ENCODE measurements at places on chromosomes 1 and 21. TPM values are rescaled to one million over a fixed set of nuclear protein-coding genes. Genes with fewer than 3 reads are reported as not detected.

DNA sequence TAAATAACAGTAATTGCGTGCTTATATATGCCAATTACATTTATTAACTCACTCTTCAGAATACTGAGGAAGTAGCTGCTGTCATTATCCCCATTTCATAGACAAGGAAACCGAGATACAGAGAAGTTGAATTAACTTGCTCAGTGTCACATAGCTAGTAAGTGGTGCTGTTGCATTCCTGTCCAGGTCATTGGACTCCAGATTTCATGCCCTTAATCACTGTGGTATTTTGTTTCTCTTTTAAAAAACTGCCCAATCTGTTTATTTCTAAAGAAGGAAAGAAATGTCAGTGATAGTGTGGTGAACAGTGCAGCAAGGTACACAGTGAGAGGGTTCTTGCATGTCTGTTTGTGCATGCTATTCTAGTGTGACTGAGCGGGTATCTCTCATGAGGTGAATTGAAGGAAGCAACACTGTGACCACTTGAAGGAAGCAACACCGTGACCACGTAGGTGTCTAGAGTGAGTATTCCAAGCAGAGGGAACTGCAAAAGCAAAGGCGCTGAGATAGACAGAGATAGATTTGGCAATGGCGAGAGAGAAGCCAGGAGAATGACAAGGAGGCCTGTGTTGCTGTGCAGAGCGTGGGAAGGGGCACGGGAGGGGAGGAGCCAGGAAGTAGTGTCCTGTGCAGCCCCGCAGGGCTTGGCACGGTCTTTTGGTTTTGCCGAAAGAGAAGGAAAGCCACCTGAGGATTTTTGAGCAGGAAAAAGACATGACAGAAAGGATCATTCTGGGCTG lies 95.9 kb downstream of the CAMTA1 start:
- no peaks in the 10 kb centered on the region for H3K27me3 ChIP-seq
- H3K27ac ChIP-seq = no peak overlapping the region
- H3K36me3 ChIP-seq = peaks cover 2% of the 10 kb centered on the region

DNA sequence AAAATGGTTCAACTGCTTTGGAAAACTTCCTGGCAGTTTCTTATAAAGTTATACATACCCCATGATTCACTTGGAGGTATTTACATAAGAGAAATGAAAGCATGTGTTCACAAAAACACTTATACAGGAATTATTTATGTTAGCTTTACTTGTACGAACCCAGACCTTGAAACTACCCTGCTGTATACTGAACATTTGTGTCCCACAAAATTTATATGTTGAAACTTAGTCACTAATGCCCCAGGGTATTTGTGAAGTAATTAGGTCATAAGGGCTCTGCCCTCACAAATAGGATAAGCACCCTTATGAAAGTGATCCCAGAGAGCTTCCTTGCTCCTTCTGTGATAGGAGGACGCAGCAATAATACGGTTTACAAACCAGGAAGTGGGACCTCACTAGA lies 42.7 kb upstream of the B3GALT2 start:
- no peaks in the 10 kb centered on the region for H3K27me3 ChIP-seq
- no peak for DNase-seq
- no peak overlapping the region for H3K4me3 ChIP-seq
- no peaks in the 10 kb centered on the region for H3K4me1 ChIP-seq
- H3K36me3 ChIP-seq = peaks cover 24% of the 10 kb centered on the region

- H3K36me3 ChIP-seq = no peaks in the 10 kb centered on the region
- peak overlapping the region; percentile 91 for H3K27ac ChIP-seq
- no peak overlapping the region for H3K4me3 ChIP-seq
- peaks cover 29% of the 10 kb centered on the region for H3K4me1 ChIP-seq
- peaks cover 3% of the 10 kb centered on the region for H3K27me3 ChIP-seq
Measured at GRCh38 chr1:16115468-16115983, 40.3 kb downstream of the EPHA2 start.

GRCh38 chr1:206911064-206911663 lies 10.6 kb downstream of the FCMR start:
- H3K36me3 ChIP-seq = no peaks in the 10 kb centered on the region
- H3K27ac ChIP-seq = no peak overlapping the region
- H3K27me3 ChIP-seq = peaks cover 85% of the 10 kb centered on the region
- peaks cover 4% of the 10 kb centered on the region for H3K4me1 ChIP-seq
- no peak for DNase-seq
- H3K4me3 ChIP-seq = no peak overlapping the region

DNA sequence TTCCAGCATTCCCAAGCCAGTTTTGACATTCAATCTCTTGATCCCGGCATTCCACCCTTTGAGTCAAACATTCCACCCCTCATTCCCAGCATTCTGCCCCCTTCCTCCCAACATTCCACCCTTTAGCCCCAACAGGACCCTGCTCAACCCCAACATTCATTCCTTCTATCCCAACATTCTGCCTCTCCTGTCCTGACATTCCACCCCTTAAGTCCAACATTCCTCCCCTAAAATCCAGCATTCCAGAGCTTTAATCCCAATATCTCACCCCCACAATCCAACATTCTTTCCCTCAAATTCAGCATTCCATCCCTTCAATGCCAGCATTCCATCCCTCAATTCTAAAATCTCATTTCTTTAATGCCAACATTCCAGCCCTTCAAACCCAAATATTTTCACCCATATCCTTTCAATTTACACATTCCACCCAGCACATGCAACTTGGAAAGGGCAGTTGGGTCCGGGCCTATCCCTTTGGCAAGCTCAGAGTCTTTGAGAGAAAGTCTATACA lies 22.9 kb downstream of the DDX20 start:
- peak overlapping the region; percentile 78 for H3K27ac ChIP-seq
- peaks cover 3% of the 10 kb centered on the region for H3K27me3 ChIP-seq
- H3K4me1 ChIP-seq = peaks cover 2% of the 10 kb centered on the region
- DNase-seq = no peak
- no peaks in the 10 kb centered on the region for H3K36me3 ChIP-seq
- no peak overlapping the region for H3K4me3 ChIP-seq

DNA sequence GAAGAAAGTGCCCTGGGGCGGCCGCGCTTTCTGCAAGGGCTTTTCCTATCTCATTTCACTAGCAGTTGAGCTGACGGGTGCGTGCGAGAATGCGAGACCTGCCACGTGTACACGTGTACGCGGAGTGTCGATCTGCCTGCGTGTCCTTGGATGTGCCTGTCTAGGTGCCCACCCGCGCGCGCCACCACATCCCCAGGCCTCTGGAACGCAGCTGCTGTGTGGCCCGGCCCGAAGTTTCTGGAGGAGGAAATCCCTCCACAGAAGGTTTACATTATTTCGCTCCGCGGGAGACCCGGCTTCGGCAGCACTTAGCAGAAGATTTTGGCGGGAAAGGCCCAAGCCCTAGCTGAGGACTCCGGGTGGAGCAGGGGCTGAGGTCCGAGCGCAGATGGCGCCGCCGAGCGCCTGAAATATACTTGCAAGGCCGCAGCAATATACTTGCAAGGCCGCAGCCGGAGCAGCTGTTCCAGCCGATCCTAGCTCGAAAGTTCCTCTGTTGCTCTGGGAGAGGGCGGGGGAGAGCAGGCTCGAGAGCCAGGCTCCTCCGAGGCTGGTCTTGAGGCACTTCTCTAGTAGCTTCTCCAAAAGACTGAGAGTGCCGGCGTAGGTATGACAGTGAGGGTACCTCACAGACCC lies 3.9 kb downstream of the TBX15 start:
- H3K4me1 ChIP-seq = peaks cover 15% of the 10 kb centered on the region
- no peak for DNase-seq
- peak overlapping the region; percentile 49 for H3K4me3 ChIP-seq
- H3K27ac ChIP-seq = no peak overlapping the region
- no peaks in the 10 kb centered on the region for H3K36me3 ChIP-seq

GRCh38 chr1:2240270-2241156 lies 12.4 kb downstream of the SKI start:
- H3K27ac ChIP-seq = peak overlapping the region; percentile 43
- no peak overlapping the region for H3K4me3 ChIP-seq
- H3K4me1 ChIP-seq = peaks cover 13% of the 10 kb centered on the region
- no peaks in the 10 kb centered on the region for H3K27me3 ChIP-seq
- DNase-seq = no peak
- H3K36me3 ChIP-seq = peaks cover 4% of the 10 kb centered on the region

DNA sequence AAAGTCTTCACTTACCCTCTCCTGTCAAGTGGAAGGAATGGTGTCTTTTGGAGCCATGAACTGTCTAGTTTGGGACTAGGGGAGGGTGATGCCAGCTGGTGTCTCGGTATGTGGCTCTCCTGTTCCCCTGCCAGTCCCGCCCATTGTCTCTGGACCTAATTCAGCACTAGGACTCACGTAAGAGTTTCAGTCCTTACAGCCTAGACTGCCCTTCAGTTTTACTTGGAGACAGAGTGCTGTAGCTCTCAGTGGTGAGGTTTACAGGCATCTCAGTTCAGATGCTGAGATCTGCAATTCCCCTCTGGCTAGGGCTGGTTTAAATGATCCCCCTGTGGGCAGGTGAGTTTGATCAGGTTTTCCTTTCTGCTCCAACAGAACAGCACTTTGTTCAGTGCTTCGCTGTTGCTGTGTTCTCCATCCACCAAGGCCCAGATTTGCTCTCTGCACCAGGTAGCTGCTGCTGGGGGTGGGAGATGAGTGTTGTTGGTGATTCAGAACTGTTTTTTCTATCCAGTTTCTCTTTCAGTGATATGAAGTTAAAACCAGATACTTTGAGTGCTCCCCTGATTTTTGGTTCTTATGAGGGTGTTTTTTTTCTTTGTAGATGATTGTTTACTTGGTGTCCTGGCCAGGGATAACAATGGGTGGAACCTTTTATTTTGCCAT lies 198.3 kb upstream of the RNPC3 start:
- H3K36me3 ChIP-seq = no peaks in the 10 kb centered on the region
- H3K4me1 ChIP-seq = peaks cover 3% of the 10 kb centered on the region
- DNase-seq = no peak
- no peak overlapping the region for H3K27ac ChIP-seq

GRCh38 chr21:26461500-26461899 lies 111.6 kb downstream of the CYYR1 start:
- DNase-seq = no peak
- no peak overlapping the region for H3K4me3 ChIP-seq

Gene RIMKLA
- total RNA-seq = 3.5 TPM

Gene C8B
- 0.26 TPM for total RNA-seq
